ENCODE measurements at places on chromosomes 3 and 15.

GRCh38 chr3:185648396-185648795 is 62.3 kb downstream of the SENP2 start:
- DNase-seq, result no peak

GRCh38 chr3:74883690-74884089 is 269.2 kb upstream of the CNTN3 start:
- DNase-seq, result no peak

GRCh38 chr3:145898487-145898886 is 262.5 kb downstream of the PLOD2 start:
- no peak for DNase-seq

DNA sequence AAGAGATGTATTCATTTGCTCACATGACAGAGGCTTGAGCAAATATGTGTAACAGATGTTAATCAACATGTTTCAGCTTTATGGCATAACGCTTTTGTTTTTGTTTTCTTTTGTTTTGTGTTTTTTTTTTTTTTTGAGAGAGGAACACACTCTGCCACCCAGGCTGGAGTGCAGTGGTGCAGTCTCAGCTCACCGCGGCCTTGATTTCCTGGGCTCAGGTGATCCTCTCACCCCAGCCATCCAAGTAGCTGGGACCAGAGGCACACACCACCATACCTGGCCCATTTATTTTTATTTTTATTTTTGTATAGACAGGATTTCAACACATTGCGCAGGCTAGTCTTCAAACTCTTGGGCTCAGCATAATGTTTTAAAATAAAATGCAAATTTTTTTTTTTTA is 1504.4 kb upstream of the CADM2 start:
- no peak for DNase-seq

- no peak for DNase-seq
These were observed 45.7 kb downstream of the CD86 start for GRCh38 chr3:122100591-122101463.

DNA sequence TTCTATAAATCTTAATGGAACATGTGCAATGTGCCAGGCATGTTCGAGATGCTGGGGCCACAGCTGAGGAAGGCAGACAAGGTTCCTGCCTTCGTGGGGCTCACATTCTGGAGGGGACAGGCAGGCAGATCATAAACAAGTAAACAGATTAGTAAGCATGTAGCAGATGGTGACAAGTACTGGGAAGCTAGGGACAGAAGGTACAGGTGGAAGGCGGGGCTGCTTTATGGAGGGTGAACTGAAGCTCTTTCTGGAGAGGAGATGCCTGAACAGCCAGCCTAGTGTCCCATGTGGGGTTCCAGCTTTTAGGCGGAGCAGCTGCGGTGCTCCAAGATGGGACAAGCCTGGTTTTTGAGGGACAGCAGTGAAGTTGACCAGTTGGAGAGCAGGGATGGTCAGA is 74.7 kb upstream of the SNRK start:
- DNase-seq, result no peak

DNA sequence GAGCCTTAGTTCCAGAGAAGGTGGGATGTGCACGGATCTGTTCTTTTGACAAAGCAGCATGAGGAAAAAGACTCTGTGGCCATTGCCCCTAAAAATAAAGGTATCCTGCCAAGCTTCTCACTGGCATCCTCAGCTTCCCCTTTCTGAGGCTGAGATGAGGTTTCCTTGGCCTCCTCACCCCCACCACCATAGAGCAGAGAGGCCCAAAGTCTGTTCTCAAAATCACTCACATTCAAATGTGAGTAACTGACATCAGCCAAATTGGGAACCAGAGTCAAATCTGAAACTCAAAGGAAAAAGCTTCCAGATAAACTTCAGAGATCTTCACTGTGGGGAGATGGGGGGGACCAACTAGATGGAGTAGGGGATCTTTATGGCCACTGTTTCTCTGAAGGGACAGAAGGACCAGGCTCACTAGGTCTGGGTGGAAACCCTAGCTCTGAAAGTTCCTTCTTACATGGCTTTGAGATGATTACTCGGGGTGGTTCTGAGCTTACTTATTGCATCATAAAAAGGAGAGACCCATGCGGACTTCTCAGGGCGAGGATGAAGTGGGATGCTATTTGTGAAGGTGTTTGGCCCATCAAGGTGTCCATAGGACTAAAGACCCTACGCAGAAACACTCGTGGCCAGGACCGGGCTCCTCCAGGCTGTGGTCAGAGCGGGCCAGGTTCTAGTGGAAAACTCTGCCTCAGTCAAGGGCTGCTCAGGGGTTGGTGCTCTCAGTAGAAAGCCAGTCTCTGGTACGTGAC is 61.5 kb upstream of the MEF2A start:
- no peak for DNase-seq

DNA sequence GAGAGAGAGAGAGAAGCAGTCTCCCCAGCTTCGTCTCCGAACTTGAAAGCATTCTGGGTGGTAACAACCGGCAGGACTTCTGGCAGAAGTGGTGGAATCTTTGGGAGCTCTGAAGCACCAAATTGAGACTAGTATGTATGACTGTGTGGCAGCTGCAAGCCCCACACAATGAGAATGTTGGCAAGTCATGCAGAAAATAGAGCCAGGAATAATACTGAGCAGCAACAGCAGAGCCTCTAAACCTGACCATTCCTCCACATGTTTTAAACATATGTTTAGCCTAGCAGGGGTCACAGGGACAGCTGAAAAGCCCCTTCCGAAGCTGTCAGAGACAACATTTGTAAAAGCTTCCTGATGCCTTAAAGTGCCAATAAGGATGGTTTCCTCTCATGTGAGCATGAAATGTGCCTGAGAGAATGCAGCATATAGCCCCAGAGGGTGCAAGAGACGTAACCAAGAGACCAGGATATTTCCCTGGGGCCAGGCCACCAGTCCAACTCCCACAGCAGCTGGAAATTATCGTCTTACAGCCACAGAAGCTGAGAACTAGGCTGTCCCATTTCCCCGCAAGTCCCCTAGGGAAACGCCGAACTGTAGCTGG is 178.6 kb upstream of the CCDC54 start:
- DNase-seq, result no peak

GRCh38 chr15:68091743-68092142 is 37.6 kb downstream of the PIAS1 start:
- no peak for DNase-seq

DNA sequence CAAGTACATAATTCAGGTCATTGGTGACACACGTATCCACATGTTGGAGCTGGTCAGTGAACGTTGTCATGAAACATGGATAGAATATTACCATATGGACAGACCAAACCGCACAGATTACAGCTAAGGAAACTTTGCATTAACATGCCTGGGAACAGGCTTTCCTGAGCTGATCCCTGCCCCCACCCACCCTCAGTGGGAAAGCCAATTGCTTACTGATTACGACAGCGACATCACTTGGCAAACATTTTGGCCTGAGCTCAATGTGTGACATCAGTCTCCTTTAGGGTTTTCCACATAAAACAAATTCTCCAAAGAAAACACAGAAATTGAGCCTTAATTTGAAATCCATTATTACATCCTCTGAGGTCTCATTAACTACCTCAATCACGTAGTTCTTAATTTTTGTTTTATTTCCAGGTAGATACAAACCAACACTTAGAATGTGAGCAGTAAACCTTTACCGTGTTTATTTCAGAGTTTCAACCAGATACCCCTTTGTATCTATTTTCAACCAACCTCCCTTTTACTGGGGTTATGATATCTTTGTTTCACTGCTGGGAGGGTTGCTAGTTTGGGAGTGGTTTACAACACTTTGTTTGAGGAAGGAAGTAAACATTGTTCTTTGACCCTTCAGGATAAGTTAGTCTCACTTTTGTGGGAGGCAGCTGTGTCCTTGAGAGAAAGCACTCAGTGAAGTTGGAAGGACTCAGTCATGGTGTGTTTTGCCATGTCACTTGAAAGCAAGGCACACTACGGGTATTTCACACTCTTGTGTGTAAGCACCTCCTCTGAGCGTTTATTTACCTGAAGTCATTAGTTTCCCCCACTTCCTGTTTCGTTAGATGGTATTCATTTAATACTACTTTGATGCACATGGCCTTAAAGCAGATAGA is 103.1 kb downstream of the CMSS1 start:
- no peak for DNase-seq

DNA sequence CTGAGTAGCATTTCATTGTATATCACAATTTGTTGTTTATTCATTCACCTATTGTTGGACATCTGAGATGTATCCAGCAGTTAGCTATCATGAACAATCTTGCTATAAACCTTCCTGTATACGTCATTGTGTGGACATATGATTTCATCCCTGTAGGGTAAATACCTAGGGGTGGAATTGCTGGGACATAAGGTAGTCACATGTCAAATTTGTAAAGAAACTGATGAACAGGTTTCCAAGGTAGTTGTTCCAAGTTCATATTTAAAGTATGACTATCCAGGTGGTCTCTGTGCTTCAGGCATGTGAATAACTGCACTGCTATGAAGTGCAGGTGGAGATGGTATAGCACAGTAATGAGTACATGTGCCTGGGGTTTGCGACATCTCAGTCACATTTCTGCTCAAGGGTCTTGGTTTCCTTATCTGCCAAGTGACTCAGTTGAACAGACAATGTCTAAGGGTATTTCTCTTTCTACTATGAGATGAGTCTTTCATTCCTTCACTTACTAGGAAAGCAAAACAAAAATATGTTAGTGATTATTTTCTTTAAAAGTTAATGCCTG is 229.0 kb upstream of the HES1 start:
- DNase-seq, result no peak

- DNase-seq, result no peak
These were observed 156.6 kb downstream of the MYRIP start for GRCh38 chr3:39965997-39966396.

DNA sequence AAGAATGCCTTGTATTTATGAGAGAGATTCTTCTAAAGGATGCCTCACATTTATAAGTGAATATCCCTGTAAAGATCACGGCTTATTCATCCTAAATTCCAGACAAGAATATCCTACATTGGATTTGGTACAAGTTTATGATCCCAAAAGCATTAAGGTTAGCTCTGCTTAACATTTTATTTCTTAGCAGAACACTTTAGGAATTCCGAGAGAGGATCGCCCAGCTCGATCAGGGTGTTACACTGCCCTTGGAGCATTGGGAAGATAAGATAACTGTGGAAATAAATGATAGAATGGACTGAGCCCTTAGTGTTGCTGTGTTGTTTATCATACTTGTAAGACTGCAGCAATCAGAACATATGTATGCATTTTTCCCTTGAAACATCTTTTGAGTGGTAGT is 223.0 kb upstream of the CDIN1 start:
- DNase-seq, result no peak

GRCh38 chr3:89455240-89455639 is 347.8 kb downstream of the EPHA3 start:
- no peak for DNase-seq

DNA sequence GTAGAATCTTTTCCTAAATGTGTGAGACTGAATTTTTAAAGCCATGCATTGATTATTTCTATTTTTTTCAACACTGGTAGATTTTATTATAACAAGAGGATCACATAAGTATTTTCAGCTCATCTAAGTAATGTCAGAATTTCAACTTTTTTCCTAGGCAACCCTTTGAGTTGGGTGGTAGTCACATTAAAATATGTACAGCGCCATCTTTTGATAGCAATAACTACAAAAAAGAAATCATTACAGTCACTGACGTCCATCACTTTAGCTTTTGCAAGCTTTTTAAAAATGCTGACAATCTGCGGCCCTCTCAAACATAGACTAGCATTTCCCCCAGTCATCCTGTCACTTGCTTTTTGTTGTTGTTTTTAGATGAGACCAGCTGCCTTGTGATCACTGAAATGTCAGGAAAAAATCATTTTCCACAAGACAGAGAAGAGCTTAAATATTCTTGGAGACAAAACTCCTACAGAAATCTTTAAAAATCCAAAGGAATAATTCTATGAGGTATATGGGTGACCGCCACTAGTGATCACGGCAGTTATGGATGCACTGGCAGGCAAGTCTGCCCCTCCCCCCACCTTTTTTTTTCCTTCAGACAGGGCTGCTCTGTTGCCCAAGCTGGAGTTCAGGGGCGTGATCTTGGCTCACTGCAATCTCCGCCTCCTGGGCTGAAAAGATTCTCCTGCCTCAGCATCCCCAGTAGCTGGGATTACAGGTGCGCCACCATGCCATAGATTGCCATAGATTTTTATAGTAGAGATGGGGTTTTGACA is 384.0 kb upstream of the KCNMB2 start:
- DNase-seq, result no peak

DNA sequence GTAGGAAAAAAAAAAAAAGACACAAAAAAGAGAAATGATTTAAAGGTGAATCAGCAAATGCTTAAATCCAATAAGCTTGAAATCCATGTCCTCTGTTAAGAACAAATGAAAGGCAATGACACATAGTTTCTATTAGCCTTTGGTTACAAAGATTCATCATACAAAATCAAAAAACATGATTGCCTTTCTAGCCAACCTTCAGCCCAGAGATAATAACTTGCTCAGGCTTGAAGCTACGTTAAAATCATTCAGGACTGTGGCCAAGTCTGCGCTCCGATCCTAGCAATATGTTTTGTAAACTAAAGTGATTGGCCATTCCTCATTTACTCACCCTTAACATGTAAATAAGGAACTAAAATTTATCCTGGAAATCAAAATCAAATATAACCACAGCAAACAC is 556.7 kb downstream of the FGF12 start:
- DNase-seq, result no peak

DNA sequence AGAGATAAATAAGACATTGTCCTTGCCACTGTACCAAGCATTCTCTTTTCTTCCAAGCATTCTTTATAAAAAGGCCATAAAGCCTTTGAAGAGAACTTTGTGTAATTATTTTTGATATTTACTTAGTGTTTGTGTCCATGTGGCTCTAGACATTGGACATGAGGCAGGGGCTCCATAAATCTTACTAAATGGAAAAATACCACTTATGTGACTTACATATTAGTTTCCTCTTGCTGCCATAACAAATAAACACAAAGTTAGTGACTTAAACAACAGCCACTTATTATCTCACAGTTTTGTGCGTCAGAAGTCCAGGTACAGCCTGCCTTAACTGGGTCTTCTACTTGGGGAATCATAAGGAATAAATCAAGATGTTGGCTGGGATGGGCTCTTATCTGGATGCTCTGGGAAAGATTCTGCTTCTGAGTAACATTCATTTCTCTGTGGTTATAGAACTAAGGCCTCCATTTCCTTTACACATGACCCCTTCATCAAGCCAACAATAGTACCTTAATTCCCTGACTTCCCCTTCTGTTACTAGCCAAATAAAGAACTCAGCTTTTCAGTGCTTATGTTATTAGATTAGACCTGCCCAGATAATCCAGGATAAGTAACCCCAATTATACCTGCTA is 59.9 kb upstream of the COL8A1 start:
- DNase-seq, result no peak
